ENCODE measurements at places on chromosomes 11 and 22. TPM values are rescaled to one million over a fixed set of nuclear protein-coding genes. Genes with fewer than 3 reads are reported as not detected.

- no peak for DNase-seq
These were observed 16.2 kb downstream of the MADD start for GRCh38 chr11:47285969-47286770.

DNA sequence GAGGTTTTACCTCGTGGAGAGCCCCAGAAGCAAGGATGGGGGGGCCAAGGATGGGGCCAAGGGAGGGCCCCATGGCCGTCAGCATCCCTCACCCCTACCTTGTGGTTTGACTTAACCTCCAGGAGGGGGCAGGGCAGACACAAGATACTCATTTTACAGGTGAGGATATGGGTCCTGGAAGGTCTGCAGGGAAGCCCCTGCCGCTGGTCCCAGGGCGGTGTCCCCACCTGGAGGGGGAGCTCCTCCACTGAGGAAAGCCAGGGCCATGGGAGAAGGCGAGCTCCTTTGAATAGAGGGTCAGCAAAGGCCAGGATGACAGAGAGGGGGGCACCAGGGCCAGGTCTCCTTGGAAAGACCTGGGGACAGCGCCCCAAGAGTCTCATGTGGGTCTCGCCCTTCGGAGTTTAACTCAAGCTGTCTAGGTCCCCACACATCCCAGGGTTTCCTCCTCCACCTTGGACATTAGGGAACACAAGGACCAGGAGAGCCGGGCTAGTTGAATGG, 5.9 kb upstream of the ADORA2A start:
- no peak for DNase-seq

GRCh38 chr11:65611758-65612603, 2.0 kb downstream of the MAP3K11 start:
- DNase-seq = no peak

DNA sequence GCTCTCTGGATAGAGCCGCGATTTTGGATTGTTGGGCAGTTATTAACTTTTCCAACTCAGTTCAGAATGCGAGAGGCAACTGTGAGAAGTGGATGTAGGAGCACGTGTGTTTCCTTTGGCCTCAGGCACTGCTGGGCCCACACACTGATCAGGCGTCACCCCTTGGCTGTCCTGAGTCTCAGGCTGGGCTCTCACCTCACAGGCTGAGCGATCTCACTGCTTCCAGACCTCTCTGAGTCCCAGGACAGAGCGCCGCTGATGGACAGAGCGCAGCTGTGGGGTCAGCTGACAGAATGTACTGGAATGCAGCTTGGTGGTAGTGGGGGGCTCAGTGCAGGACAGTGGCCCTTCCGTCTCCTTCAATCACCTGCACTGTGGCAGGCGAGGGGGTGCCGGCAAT, 516.2 kb downstream of the TBC1D22A start:
- DNase-seq = no peak

The POLA2 gene
- polyA plus RNA-seq = 20.0 TPM

The IFITM5 gene
- 0.33 TPM for polyA plus RNA-seq

The CREBZF gene
- polyA plus RNA-seq = 145 TPM
